ENCODE measurements at places on chromosomes 2 and 18.

GRCh38 chr2:124258140-124258880, 233.2 kb downstream of the CNTNAP5 start:
- DNase-seq = no peak

- no peak for DNase-seq
Measured at GRCh38 chr2:66170744-66171330, 264.1 kb upstream of the MEIS1 start.

- DNase-seq = no peak
Measured at GRCh38 chr2:69645921-69646320, 2.4 kb upstream of the AAK1 start.

GRCh38 chr2:158818511-158818910, 23.4 kb downstream of the DAPL1 start:
- no peak for DNase-seq

DNA sequence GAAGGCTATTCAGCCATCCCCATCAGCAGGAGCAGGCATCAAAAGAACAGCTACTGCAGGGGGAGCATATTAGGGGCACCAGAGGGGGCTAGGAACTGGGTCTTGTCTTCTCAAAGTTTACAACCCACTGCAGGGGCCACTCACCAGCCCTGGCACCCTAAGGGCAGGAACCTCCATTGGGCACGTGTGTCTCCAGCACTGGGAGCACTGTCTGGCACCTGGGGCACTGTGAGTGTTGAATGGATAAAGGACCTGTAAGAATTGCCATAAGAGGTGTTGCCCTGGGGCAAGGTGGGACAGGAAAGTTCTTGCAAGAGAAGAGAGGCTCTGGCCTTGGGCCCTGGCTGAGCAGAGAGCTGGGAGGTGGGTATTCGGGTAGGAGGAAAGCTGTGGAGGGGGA, 1.4 kb upstream of the STEAP3 start:
- no peak for DNase-seq

DNA sequence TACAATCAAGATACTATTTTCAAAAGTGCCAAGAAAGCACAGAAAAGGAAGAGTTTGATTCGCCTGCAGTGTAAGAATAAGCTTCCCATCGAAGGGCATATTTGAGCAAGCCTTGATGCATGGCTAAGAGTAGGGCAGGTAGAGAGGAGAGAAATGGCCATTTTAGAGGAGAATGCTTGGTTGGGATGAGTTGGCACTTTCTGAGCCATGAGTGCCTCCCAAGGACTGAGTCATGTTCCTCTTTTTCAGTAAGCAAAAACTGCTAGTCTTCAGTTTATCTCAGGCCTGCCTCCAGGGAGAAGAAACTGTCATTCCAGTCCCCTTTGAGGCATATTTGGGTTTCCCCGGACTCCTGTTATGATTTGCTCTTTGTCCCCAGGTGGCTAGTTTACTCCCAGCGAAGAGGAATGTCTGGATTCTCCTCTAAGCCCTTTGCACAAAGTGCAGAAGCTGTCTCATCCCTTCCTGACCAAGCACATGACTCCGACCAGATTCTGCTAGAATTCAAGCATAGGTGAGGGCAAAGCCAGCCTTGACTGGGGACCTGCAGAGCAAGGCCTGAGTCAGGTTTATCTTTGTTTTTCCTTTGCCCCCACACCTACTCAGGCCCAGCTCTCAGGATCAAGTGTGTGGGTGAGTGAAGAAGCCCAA, 115.2 kb downstream of the TTC32 start:
- no peak for DNase-seq

- no peak for DNase-seq
Measured at GRCh38 chr18:29096079-29096770, 919.3 kb upstream of the CDH2 start.

DNA sequence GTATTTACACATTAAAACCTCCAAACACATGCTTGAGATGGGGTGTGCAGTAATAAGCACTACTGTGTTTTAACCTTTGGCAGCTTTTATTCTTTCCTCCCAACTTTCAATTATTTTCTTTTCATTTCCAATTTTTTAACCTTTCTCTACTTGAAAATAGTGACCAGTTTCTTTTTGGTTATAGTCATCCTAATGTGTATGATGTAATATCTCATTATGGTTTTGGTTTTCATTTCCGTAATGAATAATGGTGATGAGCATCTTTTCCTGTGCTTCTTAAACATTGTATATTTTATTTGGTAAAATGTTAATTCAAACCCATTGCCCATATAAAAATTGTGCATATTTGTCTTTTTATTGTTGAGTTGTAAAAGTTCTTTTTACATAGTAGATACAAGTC, 103.5 kb downstream of the BMPR2 start:
- DNase-seq = no peak

DNA sequence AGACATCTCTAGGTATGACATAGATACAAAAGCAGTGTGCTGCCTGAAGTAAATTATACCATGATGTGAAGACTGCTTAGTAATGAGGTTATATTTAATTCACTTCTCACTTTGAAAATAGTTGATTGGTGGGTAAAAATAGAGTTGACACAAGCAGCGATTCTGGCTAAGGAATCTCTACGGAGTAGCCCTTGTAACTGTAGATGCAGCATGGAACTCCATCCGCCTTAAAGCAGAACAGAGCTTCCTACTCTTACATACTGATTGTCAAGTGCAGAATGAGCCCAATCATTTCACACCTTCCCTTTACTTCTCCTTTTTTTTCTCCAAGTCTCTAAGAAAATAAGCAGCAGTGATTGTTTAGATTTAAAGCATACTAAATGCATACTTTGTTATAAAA, 1594.6 kb upstream of the SLC39A10 start:
- no peak for DNase-seq

DNA sequence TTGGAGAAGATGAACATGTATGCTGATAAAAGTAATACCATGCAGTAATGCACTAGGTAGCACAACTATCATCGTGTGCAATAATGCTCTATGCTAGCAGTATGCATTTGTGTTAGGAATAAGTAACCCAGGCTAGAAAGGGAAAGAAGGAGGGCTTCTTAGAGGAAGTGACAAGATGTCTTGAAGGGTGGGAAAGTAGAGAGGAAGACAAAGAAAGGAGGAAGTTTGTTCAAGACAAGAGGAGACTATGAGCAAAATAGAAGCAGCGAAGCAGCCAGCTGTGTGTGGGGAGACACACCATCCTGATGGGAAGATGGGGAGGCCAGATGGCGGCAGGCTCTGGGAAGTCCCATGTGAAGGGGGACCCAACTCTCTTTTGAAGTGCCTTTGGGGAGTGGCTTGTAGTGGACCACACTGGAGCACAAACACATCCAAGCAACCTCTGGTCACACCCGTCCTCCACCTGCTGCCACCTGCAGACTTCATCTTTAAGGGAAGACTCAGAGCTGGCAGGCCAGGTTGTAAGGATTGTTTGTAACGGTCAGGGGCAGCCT, 39.9 kb upstream of the INHBB start:
- no peak for DNase-seq

DNA sequence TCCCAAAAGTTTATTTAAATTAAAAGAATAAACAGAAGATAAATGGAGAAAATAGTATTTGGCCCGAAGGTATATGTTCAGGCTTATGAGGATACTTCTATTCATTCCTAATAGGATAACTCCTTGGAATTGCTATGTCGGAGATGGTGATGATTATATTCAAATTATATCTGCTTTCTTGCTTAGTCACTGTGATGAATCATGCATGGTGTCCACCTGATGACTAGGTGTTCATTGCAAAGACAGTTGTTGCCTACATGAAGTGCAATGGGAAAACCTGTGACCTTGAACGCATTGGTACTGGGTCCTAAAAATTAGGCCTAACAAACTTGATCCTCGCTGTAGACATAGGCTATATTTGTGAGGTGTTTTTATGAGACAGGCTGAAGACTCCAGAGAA, 617.3 kb upstream of the ZEB2 start:
- DNase-seq = no peak

DNA sequence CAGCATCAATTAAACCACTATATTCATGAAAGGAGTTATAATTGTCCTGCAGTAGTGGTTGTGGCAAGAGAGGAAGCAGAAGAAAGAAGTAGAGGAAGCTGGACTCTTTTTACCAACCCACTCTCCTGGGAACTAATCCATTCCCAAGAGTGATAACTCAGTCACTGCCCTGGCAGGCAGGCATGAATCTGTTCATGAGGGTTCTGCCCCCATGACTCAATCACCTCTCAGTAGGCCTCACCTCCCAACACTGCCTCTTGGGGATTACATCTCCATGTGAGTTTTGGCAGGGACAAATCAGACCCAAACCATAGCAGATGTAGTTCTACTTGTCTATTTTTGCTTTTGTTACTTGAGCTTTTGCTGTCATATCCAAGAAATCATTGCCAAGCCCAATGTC, 232.7 kb upstream of the MAP2 start:
- no peak for DNase-seq

- no peak for DNase-seq
Measured at GRCh38 chr2:199932312-199932855, 21.3 kb downstream of the C2orf69 start.

- no peak for DNase-seq
Measured at GRCh38 chr2:2879781-2880180, 497.8 kb downstream of the EIPR1 start.

- DNase-seq = no peak
Measured at GRCh38 chr2:158655628-158656027, 139.5 kb upstream of the DAPL1 start.

GRCh38 chr18:12041561-12041960, 52.1 kb upstream of the ANKRD62 start:
- no peak for DNase-seq

DNA sequence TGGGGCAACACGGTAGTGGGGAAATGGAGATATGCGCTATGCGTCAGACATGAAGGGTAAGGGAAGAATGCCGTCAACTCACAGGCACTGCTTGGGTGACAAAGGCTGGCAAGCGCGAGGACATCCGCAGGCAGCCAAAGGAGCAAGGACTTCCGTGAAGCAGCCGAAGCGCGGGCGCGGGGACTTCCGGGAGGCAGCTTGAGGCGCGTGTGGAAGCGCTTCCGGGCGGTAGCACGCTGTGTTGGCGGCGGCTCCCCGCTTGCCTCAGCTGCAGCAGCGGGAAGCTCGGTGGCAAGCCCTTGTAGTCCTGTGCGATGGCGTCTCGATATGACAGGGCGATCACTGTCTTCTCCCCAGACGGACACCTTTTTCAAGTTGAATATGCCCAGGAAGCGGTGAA, at the start of gene PSMA8:
PSMA8 (plus strand) TSS at position 218 of the 400 bp plus-strand sequence; CDS start at position 315, 97 bp downstream.
- no peak for DNase-seq

DNA sequence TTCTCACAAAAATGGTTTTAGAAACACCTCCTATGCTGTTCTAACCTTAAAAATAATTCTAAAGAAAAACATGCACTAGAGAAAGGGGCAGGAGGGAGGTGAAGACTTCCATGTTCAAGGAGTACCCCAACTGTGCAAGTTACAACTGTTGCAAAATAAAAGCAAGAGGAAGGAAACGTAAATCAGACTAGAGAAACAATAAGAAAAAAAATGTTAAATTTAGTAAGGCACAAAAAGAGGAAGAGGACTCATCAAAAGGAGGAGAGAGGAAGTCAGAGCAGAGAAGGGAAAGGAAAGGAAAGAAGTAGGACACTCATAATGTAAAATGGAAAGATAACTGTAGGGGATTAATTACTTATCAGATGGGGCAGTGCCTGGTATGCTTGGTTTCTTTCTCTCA, 34.1 kb downstream of the RAPH1 start:
- no peak for DNase-seq

- no peak for DNase-seq
Measured at GRCh38 chr2:37635504-37636380, 35.7 kb downstream of the CDC42EP3 start.

- DNase-seq = no peak
Measured at GRCh38 chr18:32596501-32596900, 125.8 kb upstream of the GAREM1 start.

GRCh38 chr2:96423828-96424227, 81.3 kb downstream of the NEURL3 start:
- DNase-seq = no peak

DNA sequence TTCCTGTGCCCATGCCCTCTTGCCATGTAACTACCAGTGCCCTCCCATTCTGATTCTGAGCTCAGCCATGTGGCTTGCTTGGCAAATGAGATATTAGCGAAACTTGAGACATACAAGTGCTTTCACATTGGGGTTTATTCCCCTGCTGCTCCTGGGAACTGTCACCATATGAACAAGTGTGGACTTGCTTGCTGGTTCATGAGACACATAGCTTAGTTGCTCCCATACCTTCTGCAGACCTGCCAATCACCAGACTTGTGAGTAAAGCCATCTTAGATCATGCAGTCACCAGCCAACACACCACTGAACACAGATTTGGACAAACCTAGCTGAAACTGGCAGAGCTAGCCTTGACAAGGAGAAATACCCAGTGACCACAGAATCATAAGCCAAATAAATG, 155.1 kb downstream of the SS18 start:
- no peak for DNase-seq

DNA sequence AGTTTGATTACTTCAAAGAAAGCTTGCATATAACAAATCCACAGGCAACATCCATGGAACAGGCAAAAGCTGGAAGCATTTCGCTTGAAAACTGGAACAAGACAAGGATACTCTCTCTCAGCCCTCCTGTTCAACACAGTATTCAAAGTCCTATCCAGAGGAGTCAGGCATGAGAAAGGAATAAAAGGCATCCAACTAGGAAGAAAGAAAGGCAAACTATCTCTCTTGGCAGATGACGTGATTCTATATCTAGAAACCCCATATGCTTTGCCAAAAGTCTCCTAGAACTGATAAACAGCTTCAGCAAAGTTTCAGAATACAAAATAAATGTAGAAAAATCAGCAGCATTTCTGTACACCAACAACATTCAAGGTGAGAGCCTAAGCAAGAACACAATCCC, 34.1 kb upstream of the MC4R start:
- DNase-seq = no peak

- DNase-seq = no peak
Measured at GRCh38 chr2:236665572-236666118, 96.0 kb downstream of the ACKR3 start.

- no peak for DNase-seq
Measured at GRCh38 chr2:29744976-29745375, 176.4 kb downstream of the ALK start.

- DNase-seq = no peak
Measured at GRCh38 chr2:145543155-145543554, 1023.2 kb upstream of the ZEB2 start.

DNA sequence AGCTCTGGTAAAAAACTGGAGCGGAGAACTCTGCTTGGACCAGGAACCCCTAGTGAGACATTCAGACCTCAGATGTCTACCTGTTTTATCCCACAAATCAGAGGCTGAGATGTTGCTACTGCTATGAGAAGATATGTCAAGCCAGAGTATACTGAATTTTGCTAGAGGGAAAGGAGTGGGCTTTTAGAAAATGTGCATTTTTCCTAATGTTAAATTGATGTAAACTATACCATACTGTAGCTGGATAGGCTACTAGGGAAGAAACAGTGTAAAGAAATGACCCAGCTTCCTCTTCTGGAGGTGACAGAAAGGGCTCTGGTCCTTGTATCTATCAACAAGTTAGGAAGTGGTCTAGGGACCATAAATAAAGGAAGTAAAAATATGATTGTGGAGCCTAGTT, 65.0 kb downstream of the SLC39A10 start:
- DNase-seq = no peak
